ENCODE measurements at places on chromosomes 16 and 17.

- DNase-seq = no peak
Measured at GRCh38 chr17:39132192-39132610, 19.2 kb downstream of the PLXDC1 start.

GRCh38 chr16:2858245-2859025 lies 465 bp upstream of the PRSS22 start:
- peak; percentile 16 for DNase-seq

- no peak for DNase-seq
Measured at GRCh38 chr17:55098765-55099164, 130.2 kb downstream of the STXBP4 start.

DNA sequence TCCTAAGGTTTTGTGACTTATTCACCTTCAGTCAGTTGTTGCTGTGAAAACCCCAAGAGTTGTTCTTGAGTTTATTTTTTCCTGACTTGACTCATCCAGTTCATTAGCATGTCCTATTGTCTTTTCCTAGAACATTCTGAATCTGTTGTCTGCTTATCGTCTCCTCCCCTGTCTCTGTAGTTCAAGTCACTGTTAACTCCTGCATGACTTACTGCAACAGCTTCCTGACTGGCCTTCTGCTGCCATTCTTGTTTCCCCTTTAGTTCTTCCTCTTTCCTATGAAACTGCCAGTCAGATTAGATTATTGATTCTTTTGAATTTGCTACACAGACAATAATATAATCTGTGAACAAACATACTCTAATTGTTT lies 161.5 kb downstream of the FTO start:
- no peak for DNase-seq

GRCh38 chr16:46801428-46802049 lies 29.4 kb downstream of the C16orf87 start:
- peak; percentile 71 for DNase-seq

- DNase-seq = no peak
Measured at GRCh38 chr17:66076546-66077190, 115.3 kb downstream of the CEP112 start.

DNA sequence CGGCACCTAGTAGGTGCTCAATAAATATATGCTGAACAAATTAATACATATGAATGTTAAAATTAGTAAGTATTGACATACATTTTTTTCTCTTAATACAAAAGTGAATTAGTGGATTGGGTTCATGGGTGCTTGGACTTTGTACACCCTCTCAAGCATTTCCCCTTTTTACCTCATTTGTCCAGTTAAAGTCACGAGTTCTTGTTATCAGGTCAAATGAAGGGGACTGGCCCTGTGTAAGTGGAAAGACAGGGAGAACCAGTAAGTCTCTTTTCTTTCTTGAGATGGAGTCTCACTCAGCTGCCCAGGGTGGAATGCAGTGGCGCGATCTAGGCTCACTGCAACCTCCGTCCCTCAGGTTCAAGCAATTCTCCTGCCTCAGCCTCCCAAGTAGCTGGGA lies 13.7 kb upstream of the RANGRF start:
- no peak for DNase-seq

DNA sequence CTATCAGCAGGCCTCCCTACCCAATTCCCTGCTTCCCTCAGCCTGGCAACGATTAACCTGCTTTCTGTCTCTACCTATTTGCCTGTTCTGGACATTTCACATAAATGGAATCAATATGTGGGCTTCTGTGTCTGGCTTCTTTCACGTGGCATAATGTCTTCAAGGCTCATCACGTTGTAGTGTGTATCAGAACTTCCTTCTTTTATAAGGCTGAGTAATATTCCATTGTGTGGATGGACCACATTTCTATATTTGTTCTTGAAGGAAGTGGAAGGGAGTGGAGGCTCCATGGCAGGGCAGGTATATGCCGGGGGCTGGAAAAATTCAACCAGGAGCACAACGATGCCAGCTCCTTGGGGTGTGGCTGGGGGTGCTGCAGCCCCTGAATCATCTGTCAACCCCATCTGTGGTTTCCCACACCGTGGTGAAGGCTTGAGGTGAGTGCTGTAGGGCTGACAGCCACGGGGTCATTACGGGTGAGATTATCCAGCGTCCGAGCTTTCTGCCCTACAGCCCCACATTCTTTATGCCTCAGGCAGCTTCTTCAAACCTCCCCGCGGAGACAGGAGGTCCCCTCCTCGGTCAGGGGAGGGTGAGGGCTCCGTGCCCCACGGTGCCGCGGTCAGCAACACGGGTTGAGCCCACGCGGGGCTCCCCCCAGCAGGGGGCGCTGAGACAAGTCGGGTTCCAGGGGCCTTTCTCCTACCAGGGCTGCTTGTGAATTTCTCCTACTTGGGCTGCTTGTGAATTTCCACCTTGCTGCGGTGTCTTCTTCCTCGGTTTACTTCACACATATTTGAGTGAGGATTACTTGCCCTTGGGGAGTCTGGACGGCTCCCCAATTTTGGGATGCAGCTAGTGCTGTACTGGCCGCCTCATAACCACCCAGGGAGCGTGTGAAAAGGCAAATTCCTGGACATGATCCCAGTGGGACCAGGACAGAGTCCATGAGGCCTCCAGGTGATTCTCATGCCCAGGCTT lies 18.3 kb upstream of the WFIKKN2 start:
- DNase-seq = no peak

DNA sequence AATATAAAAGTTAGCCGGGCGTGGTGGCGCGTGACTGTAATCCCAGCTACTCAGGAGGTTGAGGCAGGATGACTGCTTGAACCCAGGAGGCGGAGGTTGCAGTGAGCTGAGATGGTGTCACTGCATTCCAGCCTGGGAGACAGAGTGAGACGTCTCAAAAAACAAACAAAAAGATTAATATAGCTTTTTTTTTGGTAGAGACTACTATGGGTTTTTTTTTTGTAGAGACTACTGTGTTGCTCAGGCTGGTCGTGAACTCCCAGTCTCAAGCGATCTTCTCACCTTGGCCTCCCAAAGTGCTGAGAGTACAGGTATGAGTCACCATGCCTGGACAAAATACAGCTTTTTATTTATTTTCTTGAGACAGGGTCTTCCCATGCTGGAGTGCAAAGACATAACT lies 20.2 kb downstream of the ZNRF1 start:
- DNase-seq = no peak

GRCh38 chr16:73143576-73144422 lies 95.9 kb upstream of the ZFHX3 start:
- DNase-seq = peak; percentile 10

DNA sequence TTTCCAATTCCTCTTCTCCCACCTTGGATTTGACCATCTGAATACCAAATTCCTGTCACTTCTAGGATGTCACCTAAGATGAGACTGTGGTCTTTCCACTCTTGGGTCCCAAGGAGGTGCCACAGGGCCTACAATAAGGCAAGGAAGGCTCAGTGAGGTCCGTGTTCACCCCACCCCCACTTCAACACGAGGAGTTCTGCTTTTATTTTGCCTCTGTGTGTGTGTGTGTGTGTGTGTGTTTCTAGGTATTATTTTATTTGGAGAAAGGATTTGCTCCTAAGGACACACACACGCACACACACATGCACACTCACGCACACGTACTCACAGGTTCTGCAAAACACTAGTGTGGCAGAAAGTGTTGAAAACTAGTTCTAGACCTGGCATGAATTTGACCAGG lies 24.5 kb upstream of the PHOSPHO1 start:
- no peak for DNase-seq

GRCh38 chr16:19659554-19659953 lies 58.5 kb downstream of the KNOP1 start:
- DNase-seq = no peak

GRCh38 chr17:62919388-62919787 lies 46.6 kb upstream of the TANC2 start:
- no peak for DNase-seq

GRCh38 chr16:55901566-55902217 lies 26.5 kb upstream of the CES5A start:
- DNase-seq = no peak

GRCh38 chr16:11349599-11350276 lies 4.5 kb downstream of the RMI2 start:
- DNase-seq = no peak

GRCh38 chr17:33127706-33128105 lies 136.1 kb downstream of the SPACA3 start:
- DNase-seq = no peak

- no peak for DNase-seq
Measured at GRCh38 chr17:35170968-35171771, 23.0 kb downstream of the SLC35G3 start.

DNA sequence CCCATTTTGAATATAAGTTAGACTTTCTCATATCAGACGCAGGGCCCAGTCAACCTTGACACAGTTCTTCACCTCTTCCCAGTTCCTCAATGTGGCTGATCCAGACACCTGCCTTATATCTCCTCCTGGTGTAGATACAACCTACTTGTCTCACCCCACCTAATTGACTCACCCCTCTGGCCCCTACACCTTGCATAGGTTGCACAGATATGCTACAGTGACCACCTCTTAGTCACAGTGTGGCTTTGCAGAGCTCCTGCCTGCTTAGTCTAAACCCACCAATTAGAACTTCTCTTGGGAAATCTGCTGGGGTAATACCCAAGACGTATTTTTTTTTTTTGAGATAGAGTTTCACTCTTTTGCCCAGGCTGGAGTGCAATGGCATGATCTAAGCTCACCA lies 16.8 kb downstream of the CHP2 start:
- no peak for DNase-seq

- no peak for DNase-seq
Measured at GRCh38 chr16:71847096-71847495, 1.3 kb downstream of the ATXN1L start.

DNA sequence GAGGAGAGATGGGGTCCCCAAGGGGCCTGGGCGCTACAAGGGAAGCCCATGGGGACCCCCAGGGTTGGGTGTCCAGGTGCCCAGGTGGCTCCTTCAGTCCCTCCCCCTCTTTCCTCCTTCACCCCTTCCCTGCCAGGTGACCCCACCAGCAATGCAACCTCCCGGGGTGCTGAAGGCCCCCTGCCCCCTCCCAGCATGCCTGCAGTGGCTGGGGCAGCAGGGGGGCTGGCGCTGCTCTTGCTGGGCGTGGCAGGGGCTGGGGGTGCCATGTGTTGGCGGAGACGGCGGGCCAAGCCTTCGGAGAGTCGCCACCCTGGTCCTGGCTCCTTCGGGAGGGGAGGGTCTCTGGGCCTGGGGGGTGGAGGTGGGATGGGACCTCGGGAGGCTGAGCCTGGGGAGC lies 4.0 kb downstream of the EFNB3 start:
- DNase-seq = no peak

GRCh38 chr16:63577891-63578290 lies 1541.7 kb upstream of the CDH8 start:
- no peak for DNase-seq

- no peak for DNase-seq
Measured at GRCh38 chr16:70751593-70751992, 49.4 kb downstream of the VAC14 start.

- DNase-seq = no peak
Measured at GRCh38 chr17:73909186-73909585, 264.9 kb upstream of the SDK2 start.

GRCh38 chr16:49061137-49061714 lies 220.4 kb downstream of the CBLN1 start:
- no peak for DNase-seq

GRCh38 chr17:77782611-77783010 lies 175.9 kb upstream of the TNRC6C start:
- DNase-seq = no peak

- peak; percentile 45 for DNase-seq
Measured at GRCh38 chr17:78497115-78497540, 80.1 kb downstream of the DNAH17 start.

GRCh38 chr17:4641297-4642195 lies at the start of gene ALOX15:
Gene ALOX15, minus strand, starts transcription at chr17:4641678. Its CDS starts 27 bp downstream, at chr17:4641651.
- no peak for DNase-seq

GRCh38 chr16:22674832-22675191 lies 139.2 kb upstream of the HS3ST2 start:
- no peak for DNase-seq

DNA sequence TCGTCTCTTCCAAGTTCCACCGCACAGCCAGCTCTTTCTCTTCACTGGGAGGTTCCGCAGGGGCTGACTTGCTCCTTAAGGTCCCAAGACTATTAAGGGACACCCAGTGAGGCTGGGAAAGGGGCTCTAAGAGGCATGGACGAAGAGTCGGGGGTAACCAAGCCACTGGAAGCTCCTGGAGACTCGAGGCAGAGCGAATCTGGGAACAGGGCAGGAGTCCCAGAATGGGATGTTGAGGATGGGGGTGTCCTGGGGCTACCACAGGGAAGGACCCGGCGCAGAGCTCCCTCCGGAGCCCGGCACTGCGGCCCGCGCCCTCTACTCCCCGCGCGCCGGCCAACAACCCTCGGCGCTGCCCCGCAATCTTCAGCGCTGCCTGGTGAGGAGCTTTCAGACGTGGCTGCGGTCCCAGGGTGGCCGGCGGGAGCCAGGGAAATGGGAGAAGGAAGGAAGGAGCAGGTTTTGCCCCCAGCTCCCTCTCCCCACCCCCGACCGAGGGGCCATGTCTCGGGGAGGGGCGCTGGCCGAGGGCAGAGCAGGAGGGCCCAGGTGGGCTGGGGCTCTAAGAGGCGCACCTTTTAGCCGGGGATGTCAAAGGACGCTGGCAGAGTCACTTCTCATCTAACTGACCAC lies 581 bp downstream of the CHST5 start:
- DNase-seq = no peak

- no peak for DNase-seq
Measured at GRCh38 chr17:34485999-34486398, 93.4 kb upstream of the TMEM132E start.

DNA sequence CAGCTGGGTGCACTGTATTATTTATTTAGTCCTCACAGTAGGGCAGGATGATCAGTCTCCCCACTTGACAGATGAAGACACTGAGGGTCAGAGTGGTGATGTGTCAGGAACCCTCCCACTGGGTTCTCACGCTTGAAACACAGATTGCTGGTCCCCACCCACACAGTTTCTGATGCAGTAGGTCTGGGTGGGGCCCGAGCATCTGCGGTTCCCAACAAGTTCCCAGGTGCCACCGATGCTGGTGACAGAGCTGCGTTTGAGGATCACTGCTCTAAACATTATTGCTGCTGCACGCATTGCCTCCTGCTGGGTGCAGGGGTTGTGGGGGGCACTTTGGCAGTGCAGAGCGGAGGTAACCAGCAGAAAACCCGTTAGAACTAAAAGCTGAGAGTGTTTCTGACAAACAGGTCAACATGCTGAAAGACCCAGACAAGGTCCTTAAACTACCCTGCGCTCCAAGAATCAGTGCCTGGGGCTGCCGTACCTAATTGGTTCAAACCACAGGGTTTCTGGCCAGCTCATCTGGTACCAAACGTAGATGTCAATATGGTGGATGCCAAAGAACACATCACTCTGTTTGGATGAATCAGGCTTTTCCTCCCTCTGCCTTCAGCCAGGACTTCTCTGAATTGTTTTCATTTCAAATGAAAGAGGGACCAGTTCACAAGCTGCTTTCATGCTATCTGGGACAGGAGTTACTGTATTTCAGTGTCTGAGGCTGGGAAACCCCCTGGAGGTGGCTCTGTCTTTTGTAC lies 76.0 kb downstream of the ABCC1 start:
- no peak for DNase-seq

- DNase-seq = no peak
Measured at GRCh38 chr17:76345377-76345974, 8.2 kb downstream of the PRPSAP1 start.

- no peak for DNase-seq
Measured at GRCh38 chr17:65660947-65661346, 99.5 kb upstream of the AXIN2 start.

GRCh38 chr17:69407759-69408158 lies 6.7 kb upstream of the MAP2K6 start:
- DNase-seq = no peak

All from NCI-H1105 treated with DMSO at 0.1 percent for 48 hours (cell line).